ENCODE measurements at places on chromosomes 6 and 20. TPM values are rescaled to one million over a fixed set of nuclear protein-coding genes. Genes with fewer than 3 reads are reported as not detected.

ZCCHC3 gene
- 11.0 TPM for total RNA-seq

PDE7B gene
- total RNA-seq: 18.7 TPM

SEL1L2 gene
- total RNA-seq: 1.7 TPM

CNR1 gene
- total RNA-seq: 0.16 TPM

HM13 gene
- 46.7 TPM for total RNA-seq

MAFB gene
- total RNA-seq: 17.7 TPM

COL9A3 gene
- 5.5 TPM for total RNA-seq

FBXL4 gene
- total RNA-seq: 18.0 TPM

SYCP2L gene
- total RNA-seq: 0.92 TPM

TRIM10 gene
- not detected for total RNA-seq

SLC13A3 gene
- total RNA-seq: 0.30 TPM

C6orf15 gene
- total RNA-seq: not detected

KIAA1755 gene
- 7.9 TPM for total RNA-seq

PI3 gene
- not detected for total RNA-seq

DNA sequence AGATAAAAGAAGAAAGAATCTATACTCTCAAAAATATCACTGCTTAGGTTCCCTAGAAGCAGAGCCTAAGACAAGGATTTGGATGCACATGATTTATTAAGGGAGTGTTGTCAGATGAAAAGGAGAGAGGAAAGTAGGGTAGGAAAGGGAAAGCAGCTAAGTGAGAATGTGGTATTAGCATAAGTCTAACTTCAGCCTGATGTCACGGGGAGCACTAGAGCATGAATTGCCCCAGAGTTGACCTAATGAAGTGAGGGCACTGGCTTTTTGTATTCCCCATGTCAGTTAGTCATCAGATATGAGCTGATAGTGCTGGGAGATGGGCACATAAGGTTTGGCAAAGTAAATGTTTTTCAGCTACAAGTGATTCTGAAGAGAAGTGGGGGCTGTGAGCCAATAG lies 129.0 kb upstream of the THEMIS start:
- DNase-seq: no peak

DNA sequence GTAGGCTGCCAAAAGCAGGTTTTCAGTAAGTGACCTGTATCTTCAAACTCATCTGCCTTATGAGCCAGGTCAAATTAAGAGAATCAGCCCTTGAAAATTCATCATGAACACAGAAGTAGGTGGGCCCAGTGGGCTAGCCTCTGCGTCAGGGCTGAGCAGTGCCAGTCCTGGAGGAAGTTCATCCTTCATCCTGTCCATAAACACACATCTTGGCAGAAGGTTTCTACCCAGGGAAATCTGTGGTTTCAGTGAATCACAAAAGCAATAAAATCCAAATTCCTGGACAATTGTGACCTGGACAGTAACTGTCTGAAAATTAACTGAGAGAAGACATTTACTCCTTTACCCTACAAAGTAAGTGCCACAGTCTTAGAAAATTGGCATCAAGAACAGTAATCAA lies 72.4 kb downstream of the ATG5 start:
- no peak for DNase-seq

DNA sequence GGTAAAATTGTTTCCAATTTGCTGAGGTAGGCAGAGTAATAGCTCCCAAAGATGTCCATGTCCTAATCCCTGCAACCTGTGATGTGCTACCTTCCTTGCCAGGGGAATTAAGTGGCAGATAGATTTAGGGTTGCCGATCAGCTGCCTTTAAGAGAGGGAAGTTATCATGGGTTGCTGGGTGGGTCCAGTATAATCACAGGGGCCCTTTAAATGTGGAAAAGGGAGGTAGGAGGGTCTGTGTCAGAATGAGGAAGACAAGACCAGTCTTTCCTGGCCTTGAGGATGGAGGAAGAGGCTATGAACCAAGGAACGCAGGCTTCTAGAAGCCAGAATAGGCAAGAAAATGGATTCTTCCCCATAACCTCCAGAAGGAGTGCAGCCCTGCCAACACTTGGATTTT lies 50.7 kb downstream of the CTCFL start:
- DNase-seq: no peak

- DNase-seq: no peak
Measured at GRCh38 chr6:116925088-116925794, 48.2 kb downstream of the RFX6 start.

DNA sequence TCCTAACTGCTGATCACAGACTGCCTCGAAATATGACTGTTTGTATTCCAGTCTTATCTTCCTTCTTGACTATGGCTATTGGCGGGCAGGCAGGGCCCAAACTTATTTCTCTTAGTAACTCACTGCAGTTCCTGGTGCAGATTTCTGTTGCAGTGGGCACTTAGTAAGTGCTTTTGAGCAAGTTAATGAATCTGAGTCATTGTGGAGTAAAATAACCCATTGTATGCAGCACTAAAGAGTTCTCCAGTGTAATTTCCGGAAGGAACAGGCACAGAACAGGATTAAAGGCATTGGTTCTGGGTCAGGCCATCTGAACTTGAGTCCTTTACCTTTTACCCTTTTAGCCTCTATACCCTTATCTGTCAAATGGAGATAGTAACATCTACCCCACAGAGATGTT lies 23.6 kb downstream of the SLC35F1 start:
- no peak for DNase-seq

DNA sequence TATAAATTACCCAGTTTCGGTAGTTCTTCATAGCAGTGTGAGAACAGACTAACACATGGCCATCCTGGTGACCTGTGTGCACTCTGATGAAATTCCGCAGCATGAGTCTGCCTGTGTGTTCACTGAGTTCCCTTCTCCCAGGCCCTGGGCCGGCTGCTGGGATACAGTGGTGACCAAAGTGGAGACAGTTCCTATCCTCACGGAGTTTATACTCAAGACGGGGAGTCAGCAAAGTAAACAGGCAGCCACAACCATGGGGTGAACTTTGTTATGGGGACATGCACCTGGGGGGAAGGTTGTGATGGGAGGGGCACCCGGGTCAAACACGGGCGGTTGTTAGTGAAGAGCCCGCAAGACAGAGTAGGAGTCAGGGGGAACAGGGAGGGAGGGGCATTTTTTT lies 202.0 kb downstream of the CDH4 start:
- no peak for DNase-seq

GRCh38 chr6:144343701-144344428 lies 58.7 kb downstream of the UTRN start:
- no peak for DNase-seq

GRCh38 chr20:62707921-62708521 lies 615 bp upstream of the NTSR1 start:
- DNase-seq: peak; percentile 49

DNA sequence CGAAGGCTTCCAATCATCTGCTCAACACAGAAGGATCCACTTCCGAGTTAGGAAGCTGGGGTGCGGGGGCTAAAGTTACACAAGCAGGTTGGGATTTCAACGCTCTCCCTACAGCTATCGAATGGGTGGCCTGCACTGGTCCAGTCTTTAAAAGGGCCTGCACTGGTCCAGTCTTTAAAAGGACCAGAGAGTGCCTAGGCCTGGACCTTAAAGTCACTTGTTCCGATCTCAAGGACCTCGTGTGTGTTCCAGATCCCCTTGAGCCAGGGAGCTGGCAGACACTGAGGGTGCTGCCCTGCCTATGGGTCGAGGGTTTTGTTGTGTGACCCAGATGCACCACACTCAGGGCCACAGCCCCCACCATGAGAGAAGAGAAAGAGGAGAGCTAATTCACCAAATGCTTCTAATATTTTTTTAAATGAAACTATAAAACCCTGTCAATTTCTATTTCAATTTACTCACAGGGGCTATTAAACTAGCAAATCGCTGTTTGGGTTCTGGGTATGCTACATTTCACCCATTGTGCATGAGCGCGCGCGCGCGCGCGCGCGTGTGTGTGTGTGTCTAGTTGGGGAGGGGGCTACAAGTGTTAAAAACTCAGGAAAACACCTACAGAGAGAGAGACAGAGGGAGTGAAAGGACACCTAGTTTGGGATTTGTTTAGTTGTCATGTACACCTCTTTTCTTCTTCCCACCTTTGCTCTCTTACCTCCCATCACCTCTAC lies 7.5 kb downstream of the TFAP2B start:
- DNase-seq: peak; percentile 53

GRCh38 chr6:24440897-24441598 lies 38.3 kb downstream of the MRS2 start:
- DNase-seq: no peak

GRCh38 chr6:20876036-20876435 lies 341.8 kb downstream of the CDKAL1 start:
- no peak for DNase-seq

DNA sequence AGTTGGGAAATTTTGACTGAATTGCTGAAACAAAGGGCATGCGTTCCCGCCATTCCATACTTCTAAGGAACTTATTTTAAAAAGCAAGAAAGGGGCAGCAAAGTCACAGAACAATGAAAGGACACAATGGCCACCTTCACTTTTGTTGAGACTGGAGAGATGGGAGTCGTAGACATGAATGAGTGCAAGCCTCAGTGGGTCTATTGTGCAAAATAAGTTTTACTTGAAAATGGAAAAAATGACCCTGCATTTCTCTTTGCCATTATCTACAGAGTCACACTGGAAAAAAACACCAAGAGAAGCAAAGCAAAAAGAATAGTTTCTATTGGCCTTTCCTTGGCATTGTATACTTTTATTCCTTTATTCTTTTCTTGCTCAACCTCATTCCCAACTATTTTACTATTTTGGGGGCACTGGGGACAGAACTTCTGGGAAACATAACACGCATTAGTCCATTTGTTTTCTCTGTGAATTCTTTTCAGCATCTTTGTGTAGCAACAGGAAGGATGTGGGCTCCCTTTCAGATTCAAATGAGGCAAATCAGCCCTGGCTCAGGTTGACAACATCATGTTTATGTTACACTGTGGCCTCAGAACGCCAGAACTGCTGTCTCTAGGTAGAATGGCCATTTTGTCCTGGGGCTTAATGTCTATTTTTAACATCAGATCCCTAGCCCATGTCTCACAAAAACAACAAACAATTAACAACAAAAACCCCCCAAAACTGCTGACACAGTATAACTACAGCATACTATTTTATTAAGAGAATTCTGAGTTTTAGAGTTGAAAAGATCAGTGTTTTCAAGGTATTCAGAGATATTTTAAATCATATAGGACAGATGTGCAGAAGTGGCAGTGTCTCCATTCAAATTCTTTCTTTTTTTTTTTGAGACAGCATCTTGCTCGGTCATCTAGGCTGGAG lies 122.2 kb downstream of the FYN start:
- no peak for DNase-seq

DNA sequence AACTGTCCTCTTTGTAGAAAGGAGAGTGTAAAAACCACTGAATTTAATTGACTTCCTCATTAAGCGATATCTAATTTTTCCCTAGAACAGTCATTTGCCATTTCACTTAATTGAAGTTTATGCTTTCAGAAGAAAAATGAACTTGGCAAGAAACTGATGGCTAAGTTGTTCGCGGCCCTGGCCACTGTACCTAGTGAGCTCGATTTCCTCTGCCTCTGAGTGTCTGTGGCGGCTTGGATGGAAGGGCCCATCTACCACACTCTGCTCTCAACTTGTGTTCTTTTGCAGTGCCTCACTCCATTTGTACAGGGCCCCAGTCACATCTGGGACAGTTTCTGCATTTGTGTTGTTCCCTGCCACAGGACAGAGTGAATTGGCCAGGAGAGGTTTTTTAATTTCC lies 102.9 kb downstream of the BCAS1 start:
- no peak for DNase-seq

DNA sequence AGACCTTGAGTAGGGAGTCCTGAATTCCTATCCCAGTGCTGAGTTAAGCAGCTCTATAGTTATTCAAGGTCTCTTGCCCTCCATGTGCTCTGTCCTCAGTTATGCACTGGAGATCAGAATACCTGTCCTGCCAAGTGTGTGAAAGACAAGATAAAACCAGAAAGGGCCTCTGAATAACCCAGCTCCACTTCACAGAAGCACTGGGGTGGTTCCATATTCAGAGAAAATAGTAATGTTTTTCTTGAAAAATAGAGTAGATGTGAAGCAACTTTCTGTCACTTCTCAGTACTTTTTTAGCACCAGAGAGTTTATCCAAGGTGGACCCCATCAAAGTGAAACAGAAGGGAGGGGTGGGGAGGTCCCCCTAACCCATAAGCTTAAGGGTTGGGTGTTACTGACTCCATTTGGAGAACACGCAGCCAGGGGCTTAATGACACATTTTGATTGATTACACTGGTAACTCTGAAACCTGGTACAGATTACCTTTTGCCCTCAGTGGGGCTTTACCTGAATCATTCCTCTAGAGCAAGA lies 509.8 kb upstream of the JARID2 start:
- no peak for DNase-seq

- DNase-seq: no peak
Measured at GRCh38 chr6:4426968-4427367, 291.6 kb upstream of the ECI2 start.

GRCh38 chr20:38692436-38693411 lies 31.6 kb upstream of the SLC32A1 start:
- DNase-seq: no peak

DNA sequence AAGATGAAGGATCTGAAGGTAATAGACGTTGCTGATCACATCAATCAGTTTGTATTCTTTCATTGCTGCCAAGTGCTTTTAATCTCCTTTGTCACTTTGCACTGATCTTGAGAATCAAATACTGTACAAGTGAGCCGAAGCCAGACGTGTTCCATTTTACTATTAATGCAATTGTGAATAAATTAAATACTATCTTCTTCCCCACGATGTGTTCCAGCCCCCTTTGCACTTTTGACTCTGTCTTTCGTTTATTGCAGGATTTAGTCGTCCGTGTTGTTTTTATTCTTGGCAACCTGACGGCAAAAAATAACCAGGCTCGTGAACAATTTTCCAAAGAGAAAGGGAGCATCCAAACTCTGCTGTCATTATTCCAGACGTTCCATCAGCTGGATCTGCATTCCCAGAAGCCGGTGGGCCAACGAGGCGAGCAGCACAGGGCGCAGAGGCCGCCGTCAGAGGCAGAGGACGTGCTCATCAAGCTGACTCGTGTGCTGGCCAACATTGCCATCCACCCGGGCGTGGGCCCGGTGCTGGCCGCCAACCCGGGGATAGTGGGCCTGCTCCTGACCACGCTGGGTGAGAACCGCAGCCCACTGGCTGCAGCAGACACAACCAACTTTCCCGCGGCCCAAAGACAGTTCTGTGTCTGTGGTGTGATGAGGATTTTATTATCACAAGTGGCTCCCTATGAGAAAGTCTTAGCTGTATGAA lies 104.7 kb downstream of the ARMC2 start:
- DNase-seq: no peak

DNA sequence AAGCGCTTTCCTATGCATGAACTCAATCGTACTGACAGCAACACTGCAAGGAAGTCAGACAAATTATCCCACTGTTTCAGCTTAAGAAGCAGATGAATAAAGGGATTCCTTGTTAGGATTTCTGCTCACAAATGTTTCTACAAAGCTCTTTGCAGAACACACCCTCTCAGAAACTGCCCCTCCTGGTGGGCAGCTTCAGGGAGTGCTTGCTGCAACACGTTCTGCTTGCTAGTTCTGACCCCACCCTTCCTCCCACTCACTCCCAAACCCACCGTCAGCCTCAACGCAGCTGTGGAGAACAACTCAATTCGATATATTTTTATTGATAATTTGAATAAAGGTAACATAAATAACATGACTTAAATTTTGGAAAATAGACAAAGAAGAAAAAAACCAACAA lies 250.8 kb upstream of the PRDM1 start:
- DNase-seq: no peak

GRCh38 chr6:87702589-87702945 lies 534 bp upstream of the AKIRIN2 start:
- no peak for DNase-seq
